SK-N-SH treated with all-trans-retinoic acid at 6 μM for 48 hours (cell line): ENCODE measurements at places on chromosomes 5 and 9.
A peak's percentile ranks its signal among the peaks of the same experiment; 100 is the strongest.

DNA sequence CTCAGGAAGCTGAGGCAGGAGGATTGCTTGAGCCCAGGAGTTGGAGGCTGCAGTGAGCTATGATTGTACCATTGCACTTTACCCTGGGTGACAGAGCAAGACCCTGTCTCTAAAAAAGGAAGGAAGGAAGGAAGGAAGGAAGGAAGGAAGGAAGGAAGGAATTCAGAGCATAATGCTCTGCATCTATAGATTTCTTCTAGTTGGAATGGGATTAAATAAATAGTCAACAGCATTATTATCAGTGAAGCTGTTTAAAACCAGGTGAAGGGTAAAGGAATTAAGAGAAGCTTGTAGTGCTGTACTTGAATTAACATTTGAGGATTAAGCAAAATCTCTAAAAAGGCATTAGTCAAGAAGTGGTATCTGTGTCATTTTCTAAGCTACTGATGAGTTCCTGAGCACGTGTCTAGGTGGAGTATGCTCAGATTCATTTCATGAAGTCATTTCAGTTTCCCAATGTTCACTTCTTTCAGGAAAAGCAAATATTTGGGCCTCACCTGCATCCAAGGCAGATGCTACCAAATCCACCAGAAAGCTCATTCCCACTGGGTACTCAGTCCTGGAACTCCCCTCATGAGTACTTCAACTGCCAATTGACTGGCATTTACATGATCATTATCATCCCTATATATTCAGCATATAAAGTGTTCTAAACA is 8.4 kb downstream of the PDE6A start:
- ATAC-seq: no peak

GRCh38 chr5:131272724-131273123 is 8.9 kb downstream of the CDC42SE2 start:
- no peak for ATAC-seq

DNA sequence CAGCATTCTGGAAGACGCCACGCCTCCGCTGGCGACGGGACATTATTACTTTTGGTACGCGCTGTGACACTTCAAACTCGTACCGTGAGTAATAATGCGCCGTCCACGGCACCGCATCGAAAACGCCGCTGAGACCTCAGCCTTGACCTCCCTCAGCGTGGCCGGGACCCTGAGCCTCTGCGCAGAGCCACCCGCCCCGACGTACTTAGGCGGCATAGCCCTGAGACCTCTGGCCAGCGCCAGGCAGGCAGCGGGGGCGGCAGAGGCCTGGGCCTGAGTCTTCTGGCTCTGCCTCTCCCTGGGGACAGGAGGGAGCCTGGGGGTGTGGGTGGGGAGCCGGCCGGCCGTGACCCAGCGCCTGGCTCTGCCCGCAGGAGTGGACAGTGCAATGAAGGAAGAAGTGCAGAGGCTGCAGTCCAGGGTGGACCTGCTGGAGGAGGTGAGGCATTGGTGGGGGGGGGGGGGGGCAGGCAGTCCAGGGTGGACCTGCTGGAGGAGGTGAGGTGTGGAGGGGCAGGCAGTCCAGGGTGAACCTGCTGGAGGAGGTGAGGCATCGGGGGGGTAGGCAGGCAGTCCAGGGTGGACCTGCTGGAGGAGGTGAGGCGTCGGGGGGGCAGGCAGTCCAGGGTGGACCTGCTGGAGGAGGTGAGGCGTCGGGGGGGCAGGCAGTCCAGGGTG is 8.0 kb downstream of the EGFL7 start:
- no peak for ATAC-seq

DNA sequence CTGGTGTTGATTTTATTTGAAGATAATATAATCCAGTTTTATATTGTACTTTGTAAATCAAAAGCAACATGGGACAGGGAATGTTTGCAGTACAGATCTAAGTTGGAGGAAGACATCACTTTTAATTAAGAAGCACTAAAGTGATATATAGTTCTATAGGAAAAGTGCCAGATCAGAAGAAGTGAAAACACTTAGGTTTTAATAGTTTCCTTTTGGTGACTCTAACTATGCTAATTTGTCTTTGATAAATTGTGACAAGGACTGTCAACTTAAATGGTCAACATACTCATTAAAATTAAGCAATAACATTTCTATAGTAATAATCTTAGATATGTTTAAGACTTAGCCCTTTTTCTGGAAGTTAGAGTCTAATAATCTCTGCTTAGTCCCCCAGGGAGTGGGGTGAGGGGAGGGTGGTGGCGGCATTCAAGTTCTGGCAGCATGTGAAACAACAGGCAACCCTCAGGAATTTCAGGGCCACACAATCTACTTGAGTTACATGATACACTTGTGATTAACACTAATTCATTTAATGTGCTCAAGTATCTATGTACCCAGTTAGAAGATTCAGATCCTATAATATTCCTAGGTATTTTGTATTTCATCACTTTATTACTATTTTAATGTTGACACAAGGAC is 1026.5 kb downstream of the NR2F1-AS1 start:
- no peak for ATAC-seq

- ATAC-seq: no peak
Measured at GRCh38 chr5:44046619-44047364, 342.4 kb downstream of the FGF10 start.

DNA sequence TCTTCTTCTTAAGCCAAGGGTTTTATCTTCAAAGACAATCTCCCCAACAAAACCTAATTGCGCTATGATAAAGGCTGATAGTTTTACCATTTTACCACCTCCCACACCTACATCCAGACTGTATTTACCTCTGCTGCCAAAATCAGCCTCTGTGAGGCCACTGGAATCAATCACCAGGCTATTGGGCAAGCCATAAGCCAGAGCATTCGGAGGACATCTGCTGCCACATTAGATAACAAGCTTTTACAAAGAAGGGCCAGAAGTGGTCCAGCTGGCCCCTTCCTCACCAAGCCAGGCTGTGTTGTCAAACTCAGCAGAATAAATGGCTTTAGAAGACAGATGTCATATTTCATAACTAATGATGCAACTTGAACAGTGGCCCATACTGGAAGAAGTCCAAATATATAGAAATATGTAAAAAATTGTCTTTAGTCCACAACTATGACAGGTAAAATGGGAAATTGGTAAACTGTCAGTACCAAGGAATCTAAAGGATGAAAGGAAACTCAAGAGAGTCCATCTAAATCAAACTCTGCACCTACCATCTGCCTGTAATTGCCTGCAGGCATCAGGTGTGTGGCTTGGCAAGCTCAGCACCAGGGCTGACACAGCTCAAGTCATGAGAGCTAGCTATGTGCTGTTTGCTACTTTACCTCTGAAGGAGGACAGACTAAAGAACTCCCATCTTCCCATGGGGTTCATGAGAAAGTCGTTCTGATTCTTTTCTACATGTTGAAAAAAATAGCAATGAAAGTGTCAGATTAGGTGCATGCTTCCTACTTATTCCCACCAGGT is 16.1 kb downstream of the SLC45A2 start:
- ATAC-seq: no peak

DNA sequence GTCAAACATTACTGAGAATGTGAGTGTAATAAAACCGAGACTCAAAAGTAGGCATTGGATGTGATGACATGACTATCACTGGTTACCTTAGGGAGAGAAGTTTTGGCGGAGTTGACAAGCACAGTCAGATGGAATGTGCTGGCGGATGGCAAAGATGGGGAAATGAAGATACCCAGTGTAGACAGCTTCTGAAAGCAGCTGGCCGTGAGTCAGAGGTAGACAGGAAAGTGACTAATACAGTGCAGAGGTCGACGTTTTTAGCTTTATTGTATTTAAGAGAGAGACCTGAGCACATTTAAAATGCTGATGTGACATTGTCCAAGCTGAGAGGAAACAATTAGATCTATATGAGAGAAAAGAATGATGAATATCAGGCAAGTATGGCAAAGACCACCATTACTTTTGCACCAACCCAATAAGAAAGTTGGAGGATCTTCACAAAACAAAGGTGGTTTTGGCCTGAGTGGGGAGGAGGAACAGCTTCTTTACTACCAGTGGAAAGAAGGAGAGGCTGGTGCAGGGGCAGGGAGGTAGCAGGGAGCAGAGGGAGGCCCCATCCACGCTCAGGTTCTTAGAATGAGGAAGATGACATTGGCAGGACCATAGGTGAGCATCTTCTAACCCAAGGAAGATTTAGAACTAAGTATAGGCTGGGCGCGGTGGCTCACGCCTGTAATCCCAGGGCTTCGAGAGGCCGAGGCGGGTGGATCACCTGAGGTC is 36.7 kb upstream of the KCNIP1 start:
- ATAC-seq: peak; percentile 99

DNA sequence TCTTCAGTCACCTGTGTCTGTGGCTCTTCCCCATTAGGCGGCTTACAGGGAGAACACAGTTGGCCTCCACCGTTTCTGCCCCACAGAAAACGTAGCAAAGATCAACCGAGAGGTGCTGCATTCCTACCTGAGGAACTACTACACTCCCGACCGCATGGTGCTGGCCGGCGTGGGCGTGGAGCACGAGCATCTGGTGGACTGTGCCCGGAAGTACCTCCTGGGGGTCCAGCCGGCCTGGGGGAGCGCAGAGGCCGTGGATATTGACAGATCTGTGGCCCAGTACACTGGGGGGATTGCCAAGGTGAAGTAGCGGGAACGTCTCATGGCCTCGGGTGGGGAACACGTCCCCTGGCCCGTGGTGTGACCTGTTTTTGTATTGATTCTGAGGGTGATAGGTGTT is 6.5 kb downstream of the PMPCA start:
- ATAC-seq: no peak

DNA sequence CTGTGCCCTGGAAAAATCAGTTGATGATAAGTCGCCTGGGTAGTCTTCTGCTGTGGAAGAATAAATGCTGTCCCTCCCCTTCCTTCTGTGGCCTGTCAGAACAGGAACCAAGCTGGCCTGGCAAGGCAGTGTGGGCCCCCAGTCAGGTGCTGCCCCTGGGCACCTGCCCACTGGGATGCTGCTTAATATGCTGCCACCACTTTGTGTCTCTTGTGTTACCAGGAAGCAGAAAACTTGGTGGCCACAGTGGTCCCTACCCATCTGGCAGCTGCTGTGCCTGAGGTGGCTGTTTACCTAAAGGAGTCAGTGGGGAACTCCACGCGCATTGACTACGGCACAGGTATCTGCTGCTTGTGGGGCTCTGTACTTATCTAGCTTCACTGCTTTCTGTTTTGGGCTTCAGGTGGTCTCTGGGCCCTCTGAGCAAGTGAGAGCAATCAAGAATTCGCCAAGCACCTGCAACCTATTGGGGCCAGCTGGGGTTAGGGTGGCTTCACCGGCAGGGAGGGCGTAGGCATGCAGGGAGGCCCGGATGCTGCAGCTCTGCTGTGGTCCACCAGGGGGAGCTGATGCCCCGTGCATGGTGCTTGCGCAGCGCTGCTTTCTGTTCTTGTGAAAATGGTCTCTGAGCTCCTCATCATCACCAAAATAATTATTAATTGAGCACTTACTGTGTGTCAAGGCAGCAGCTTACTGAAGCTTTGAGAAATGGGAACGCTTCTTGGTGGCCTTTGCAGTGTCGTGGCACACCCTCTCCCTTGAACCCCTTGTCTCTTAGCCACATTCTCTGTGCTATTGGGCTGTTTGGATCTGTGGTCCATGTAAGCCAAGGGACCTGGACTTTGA is 20.3 kb downstream of the PTPA start:
- peak; percentile 96 for ATAC-seq

DNA sequence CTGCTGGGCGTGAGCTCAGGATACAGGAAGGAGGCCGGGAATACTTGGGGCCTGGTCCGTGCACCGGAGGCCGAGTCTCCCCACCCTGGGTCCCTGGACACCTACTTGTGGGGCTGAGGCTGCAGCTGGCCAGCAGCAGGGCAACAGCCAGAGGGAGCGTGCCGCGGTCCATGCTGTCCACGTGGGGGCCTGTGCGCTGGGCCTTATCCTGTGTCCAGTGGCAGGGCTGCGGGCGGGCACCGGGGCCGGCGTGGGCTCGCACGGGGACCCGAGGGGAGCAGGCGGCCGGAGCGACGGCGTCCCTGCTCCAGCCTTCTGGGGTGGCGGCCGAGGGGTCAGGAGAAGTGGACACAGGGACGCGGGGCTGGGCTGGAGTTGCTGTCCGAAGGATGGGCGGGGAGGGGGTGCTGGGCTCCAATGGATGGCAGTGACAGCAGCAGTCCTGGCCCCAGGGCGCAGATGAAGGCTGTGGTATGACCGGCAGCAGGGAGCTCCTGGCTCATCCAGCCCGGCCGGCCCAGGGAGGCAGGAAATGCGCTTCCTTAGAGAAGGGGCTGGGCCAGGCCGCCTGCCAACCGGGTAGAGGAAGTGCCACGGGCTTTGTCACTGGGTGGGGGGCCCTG is at the start of gene ENG:
ENG (minus strand) TSS at position 475 of the 623 bp plus-strand sequence; CDS start at position 172, 303 bp downstream.
- ATAC-seq: peak; percentile 91

GRCh38 chr9:113807173-113808061 is 68.7 kb upstream of the ZNF618 start:
- peak; percentile 85 for ATAC-seq

- no peak; the same call in 2 of the 3 replicates for ATAC-seq
Measured at GRCh38 chr9:134456756-134457305, 130.6 kb downstream of the RXRA start.

DNA sequence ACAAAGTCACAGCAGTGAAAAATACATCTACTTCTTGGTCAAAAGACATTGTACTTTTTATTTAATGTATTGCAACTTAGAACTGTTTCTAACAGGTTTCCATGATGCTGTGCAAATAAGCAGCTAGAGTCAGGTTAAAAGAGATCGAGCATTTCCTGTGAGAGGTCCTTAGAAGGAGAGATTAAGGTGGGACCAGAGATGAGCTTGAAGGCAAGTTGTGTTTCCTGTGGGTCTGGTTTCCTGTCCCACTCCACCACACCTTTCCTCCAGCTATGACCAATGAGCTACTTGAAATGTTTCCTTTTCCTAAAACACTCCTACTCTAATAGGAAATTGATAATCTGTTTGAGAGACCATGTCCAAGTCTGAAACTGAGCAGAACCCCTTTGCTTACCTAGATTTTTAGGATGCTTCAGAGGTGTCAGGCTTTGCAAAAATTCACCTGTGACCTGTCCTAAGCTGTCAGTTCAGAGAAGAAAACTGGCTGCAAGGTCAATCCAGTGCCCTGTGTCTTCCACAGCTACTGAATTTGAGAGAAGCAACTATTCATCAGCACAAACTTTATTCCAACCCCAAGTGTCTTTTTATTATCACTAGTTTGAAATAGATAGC is 13.1 kb upstream of the RLN1 start:
- ATAC-seq: no peak

DNA sequence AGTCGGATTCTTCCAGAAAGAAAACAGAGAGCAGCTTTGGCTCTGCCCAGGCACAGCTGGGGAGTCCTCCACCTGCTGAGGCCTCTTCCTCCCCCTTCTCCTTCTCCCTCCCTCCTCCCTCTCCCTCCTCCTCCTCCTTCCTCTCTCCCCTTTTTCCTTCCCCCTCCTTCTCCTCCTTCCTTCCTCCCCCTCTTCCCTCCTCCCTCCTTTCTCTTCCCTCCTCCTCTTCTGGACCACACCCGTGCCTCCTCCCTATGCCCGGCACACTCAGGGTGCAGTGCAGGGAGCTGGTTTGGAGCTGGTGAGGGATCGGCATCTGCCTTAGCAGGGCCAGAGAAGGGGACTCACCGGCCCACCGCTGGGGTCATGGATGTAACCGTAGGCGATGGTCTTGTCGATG is 30.2 kb downstream of the DBH start:
- no peak for ATAC-seq

DNA sequence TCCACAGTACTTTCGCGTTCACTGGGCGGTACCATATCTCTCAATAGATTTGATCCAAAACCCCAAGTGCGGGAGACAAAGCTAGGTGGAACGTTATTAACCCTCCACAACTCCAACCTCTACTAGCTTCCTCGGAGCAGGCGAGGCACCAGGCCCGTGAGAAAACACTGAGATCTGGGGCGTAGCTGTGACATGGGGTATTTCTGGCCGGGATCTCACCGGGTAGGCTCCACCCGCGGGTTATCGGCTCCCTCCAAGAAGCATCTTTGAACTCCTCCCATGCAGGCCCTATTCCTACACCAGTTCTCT is 350 bp upstream of the SLC25A46 start:
- ATAC-seq: peak; percentile 83

- ATAC-seq: no peak
Measured at GRCh38 chr5:158929552-158930218, 170.0 kb downstream of the EBF1 start.
